ENCODE measurements at places on chromosomes 13 and 19.

DNA sequence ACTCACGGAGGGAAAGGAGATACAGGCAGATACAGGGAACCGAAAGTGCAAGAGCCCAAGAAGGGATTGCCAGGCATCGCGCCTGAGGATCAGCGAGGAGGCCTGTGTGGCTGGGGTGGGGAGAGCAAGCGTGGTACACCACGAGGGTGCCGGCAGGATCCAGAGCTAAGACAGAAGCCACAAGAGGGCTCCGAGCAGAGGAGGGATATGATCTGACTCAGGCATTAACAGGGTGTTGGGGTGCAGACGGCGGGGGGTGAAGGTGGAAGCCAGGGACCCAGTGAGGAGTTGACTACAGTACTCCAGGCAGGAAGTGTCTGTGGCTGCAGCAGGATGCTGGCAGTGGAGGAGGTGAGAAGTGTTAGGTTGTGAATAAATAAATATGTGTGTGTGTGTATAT is 5.4 kb upstream of the PPP1R37 start:
- peak overlapping the region; percentile 25 for H3K4me3 ChIP-seq
- H3K36me3 ChIP-seq, result peaks cover 35% of the 10 kb centered on the region
- H3K27ac ChIP-seq, result peak overlapping the region; percentile 90
- H3K27me3 ChIP-seq, result no peaks in the 10 kb centered on the region
- DNase-seq, result peak; percentile 52
- peaks cover 35% of the 10 kb centered on the region for H3K4me1 ChIP-seq

DNA sequence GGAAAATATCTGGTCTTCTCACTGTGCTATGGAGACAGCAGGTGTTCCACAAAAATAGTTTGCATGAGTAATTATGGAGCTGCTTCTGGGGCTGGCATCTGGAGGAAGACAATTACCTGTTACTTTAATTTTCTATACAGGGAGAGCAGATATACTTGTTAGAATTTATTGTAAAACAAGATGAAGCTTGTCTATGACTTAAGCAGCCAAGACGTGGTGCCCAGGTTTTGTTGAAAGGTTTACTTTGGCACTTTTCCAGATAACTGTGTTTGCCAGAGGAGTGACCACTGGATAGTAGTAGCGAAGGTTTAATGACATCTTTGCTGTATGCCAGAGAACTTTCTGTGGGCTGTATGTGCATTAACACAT is 134.5 kb upstream of the KL start:
- H3K27me3 ChIP-seq, result no peaks in the 10 kb centered on the region
- no peak overlapping the region for H3K4me3 ChIP-seq
- no peak for DNase-seq
- peaks cover 2% of the 10 kb centered on the region for H3K36me3 ChIP-seq
- no peak overlapping the region for H3K27ac ChIP-seq

DNA sequence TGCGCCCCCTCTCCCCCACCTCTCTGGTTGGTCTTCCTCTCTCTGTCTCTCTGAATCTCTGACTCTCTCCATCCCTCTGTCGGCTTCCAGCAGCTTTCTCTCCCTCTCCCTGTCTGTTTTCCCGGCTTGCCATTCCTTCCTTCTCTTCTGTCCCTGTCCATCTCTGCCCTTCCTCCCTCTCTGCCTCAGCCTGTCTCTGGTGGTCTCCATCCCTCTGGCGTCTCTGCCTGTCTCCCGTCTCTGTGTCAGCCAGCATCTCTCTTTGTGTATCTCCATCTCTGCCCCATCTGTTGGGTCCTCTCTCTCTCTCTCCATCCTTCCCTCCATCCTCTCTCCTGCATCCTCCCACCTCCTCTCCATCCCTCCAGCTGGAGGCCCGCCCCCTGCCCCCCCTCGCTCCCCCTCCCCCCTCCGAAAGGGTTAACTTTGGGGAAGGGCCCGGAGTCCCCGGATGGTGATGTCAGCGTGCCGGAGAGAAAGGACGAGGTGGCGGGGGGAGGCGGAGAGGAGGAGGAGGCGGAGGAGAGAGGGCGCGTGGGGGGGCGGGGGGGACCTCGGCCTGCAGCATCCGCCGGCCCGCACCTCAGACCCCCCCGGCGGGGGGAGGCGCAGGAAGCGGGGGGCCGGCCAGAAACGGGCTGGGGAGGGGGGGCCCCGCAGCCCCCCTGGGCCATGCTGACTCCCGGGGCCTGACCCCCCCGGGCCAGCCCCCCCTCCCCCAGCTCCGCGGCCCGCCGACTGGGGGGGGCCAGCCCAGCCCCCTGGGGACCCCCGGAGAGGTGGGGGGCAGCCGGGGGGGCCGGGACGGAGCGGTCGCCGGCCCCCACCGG is at the start of gene BRSK1:
TSS of gene BRSK1 (plus strand) at position 450 of the 830 bp plus-strand sequence. CDS start 446 bp downstream, outside the sequence.
- H3K27ac ChIP-seq, result peak within 1 kb of the TSS; percentile 35
- DNase-seq, result no peak
- H3K27me3 ChIP-seq, result no peaks in the 10 kb centered on the region
- H3K4me3 ChIP-seq, result peak within 1 kb of the TSS; percentile 11
- H3K36me3 ChIP-seq, result peaks cover 11% of the 10 kb centered on the region
- peaks cover 38% of the 10 kb centered on the region for H3K4me1 ChIP-seq

- no peaks in the 10 kb centered on the region for H3K4me1 ChIP-seq
- H3K27me3 ChIP-seq, result no peaks in the 10 kb centered on the region
- H3K4me3 ChIP-seq, result no peak overlapping the region
- no peaks in the 10 kb centered on the region for H3K36me3 ChIP-seq
Observed at GRCh38 chr13:65943024-65943423, 1287.1 kb downstream of the PCDH9 start.

GRCh38 chr19:49119411-49120324 is at the start of gene PPFIA3:
PPFIA3 (plus strand) TSS chr19:49119544; CDS start chr19:49127874, 8,330 bp downstream.
- H3K27me3 ChIP-seq, result no peaks in the 10 kb centered on the region
- peaks cover 12% of the 10 kb centered on the region for H3K36me3 ChIP-seq
- peak within 1 kb of the TSS; percentile 83 for H3K27ac ChIP-seq
- peaks cover 30% of the 10 kb centered on the region for H3K4me1 ChIP-seq
- no peak for DNase-seq

DNA sequence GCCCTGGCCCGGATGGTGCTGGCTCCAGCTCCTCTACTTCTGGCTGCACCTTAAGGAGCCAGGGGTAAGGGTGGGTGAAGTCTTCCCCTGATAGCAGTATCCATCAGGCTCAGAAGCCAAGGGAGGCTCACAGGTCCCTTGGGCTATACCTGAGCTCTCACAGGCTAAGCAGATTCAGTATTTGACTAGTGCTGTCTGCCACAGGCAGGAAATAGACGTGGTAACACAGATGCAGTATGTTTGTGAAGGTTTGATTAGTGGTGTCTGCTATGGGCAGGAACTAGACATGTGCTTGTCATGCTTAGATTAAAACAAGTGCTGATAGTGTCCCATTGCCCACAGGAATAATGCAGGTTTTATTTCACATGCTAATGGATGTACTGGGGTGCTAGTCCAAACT is 4.0 kb downstream of the SYT5 start:
- H3K27me3 ChIP-seq, result peaks cover 95% of the 10 kb centered on the region
- H3K36me3 ChIP-seq, result peaks cover 21% of the 10 kb centered on the region
- H3K4me3 ChIP-seq, result no peak overlapping the region
- no peak for DNase-seq
- H3K4me1 ChIP-seq, result peaks cover 40% of the 10 kb centered on the region

- H3K4me3 ChIP-seq, result peak overlapping the region; percentile 90
- peaks cover 17% of the 10 kb centered on the region for H3K36me3 ChIP-seq
- no peaks in the 10 kb centered on the region for H3K27me3 ChIP-seq
- peaks cover 55% of the 10 kb centered on the region for H3K4me1 ChIP-seq
Observed at GRCh38 chr19:29666578-29667386, 1.5 kb downstream of the PLEKHF1 start.

- H3K4me1 ChIP-seq, result no peaks in the 10 kb centered on the region
- no peak overlapping the region for H3K4me3 ChIP-seq
- DNase-seq, result no peak
- H3K27ac ChIP-seq, result no peak overlapping the region
Observed at GRCh38 chr13:62087124-62087523, 671.5 kb upstream of the PCDH20 start.

DNA sequence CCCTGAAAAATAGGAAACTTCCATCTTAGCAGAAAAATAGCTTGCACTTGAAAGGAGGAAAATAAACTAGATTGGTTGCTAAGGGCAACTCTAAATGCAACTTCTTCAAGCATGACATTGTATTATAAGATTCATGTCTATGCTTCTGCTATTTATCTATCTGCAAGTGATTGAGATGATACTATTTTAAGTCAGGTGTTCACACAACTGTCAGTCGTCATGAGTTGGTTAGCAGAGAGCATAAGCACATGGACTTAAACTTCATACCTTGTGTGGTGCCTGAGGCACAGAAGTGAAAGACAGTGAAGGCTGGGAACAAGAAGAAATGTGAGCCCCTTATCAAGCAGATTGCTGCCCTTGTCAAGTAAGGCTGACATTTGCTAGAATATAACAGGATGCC is 82.9 kb downstream of the SLITRK5 start:
- H3K4me3 ChIP-seq, result no peak overlapping the region
- H3K36me3 ChIP-seq, result no peaks in the 10 kb centered on the region
- no peak overlapping the region for H3K27ac ChIP-seq
- no peaks in the 10 kb centered on the region for H3K27me3 ChIP-seq
- H3K4me1 ChIP-seq, result no peaks in the 10 kb centered on the region

- no peak overlapping the region for H3K4me3 ChIP-seq
- H3K4me1 ChIP-seq, result peaks cover under 1% of the 10 kb centered on the region
- no peak for DNase-seq
- H3K27me3 ChIP-seq, result no peaks in the 10 kb centered on the region
- H3K36me3 ChIP-seq, result peaks cover 12% of the 10 kb centered on the region
Observed at GRCh38 chr19:7550987-7551761, 15.7 kb downstream of the PNPLA6 start.

DNA sequence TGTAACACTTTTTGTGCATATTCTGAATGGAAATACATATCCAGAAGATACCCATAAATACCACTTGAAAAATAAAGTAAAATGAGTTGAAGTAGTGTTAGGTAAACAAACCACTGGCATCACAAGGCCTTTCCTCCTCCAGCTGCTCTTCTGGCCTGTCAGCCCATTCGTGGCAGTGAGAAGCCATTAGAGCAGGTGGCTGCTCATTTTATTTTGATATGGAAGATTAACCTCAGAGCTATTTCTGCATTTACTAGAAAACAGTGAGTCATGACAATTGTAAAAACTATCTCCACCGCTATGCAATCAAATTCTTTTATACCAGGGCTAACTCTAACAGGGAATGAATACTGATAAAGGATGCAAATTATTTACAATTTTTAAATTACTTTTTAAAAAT is 2898.1 kb downstream of the PCDH9 start:
- no peaks in the 10 kb centered on the region for H3K36me3 ChIP-seq
- H3K4me3 ChIP-seq, result no peak overlapping the region
- no peak overlapping the region for H3K27ac ChIP-seq
- no peaks in the 10 kb centered on the region for H3K4me1 ChIP-seq

- no peak overlapping the region for H3K27ac ChIP-seq
- peaks cover under 1% of the 10 kb centered on the region for H3K4me1 ChIP-seq
- H3K27me3 ChIP-seq, result no peaks in the 10 kb centered on the region
- no peak overlapping the region for H3K4me3 ChIP-seq
- no peak for DNase-seq
Observed at GRCh38 chr19:53389571-53389970, 5.4 kb upstream of the ZNF765 start.

DNA sequence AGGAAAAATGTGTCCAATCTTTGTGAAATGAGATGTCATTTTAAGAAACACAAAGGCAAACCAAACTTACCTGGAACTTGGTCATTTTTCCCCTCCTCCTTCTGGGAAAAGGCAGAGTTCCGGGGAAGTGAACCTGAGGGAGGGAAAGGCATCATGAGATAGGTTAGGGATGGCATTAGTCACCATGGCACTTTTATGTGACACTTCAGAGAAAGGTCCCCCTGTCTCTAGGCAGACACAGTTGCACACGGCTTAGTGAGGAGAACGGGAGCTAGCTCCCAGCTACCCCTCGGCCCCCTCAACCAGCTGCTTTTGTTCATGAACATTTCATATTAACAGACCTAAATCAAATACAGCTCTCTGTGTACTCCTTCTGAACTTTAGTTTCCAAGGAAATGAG is 1.5 kb downstream of the ZNF235 start:
- H3K27me3 ChIP-seq, result peaks cover 6% of the 10 kb centered on the region
- DNase-seq, result no peak
- H3K27ac ChIP-seq, result no peak overlapping the region

- H3K27ac ChIP-seq, result no peak overlapping the region
- H3K4me1 ChIP-seq, result no peaks in the 10 kb centered on the region
- H3K36me3 ChIP-seq, result no peaks in the 10 kb centered on the region
- H3K4me3 ChIP-seq, result no peak overlapping the region
- H3K27me3 ChIP-seq, result no peaks in the 10 kb centered on the region
- no peak for DNase-seq
Observed at GRCh38 chr13:100314132-100314910, 225.4 kb downstream of the PCCA start.

DNA sequence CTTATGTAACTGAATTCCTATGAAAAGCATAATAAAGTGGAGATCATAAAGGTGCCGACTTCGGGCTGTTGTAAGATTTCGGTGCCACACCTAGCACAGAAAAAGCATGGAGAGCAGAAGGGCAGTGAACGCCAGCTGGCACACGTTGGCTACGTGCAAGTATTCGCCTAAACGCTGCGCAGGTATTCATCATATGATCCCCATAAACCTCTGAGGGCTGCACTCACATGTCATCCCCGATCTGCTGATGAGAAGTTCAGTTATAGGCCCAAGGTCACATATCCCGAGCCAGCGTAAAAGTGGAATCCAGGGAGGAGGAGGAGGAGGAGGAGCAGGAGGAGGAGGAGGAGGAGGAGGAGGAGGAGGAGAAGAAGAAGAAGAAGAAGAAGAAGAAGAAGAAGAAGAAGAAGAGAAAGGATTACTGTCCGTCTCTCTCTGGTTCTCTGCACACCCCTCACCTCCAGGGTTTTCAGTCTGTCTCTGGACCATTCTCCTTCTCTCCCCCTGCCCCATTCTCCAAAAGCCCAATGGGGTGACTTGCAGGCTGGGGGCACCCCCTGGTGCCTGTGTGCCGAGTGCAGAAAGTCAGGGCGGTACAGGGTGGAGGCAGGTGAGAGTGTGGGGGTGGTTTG is 18.6 kb upstream of the CYP2S1 start:
- no peak overlapping the region for H3K27ac ChIP-seq
- no peaks in the 10 kb centered on the region for H3K27me3 ChIP-seq
- no peak for DNase-seq
- no peak overlapping the region for H3K4me3 ChIP-seq
- peaks cover 6% of the 10 kb centered on the region for H3K4me1 ChIP-seq

GRCh38 chr19:49442771-49443365 is 1.5 kb upstream of the SLC17A7 start:
- peak overlapping the region; percentile 75 for H3K4me3 ChIP-seq
- H3K27ac ChIP-seq, result peak overlapping the region; percentile 41
- DNase-seq, result no peak
- H3K27me3 ChIP-seq, result peaks cover 50% of the 10 kb centered on the region

DNA sequence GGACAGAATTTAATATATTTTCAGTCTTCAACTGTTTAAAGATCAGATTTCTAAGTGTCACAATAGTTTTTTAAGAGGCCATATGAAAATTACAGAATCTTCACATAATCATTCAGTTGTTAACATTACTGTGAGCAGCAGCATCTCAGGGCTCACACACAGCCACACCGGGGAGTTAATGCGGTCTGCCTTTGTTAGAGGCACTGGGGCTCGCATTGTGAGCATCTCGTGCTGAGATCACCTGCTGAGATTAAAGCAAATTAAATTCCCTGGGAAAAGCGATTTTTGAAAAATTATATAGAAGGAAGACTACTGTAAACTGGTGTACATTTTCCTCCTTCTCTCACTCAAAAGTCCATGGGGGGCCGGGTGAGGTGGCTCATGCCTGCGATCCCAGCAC is 16.6 kb downstream of the GPR12 start:
- no peak for DNase-seq
- no peaks in the 10 kb centered on the region for H3K36me3 ChIP-seq
- no peak overlapping the region for H3K27ac ChIP-seq
- no peaks in the 10 kb centered on the region for H3K4me1 ChIP-seq
- no peak overlapping the region for H3K4me3 ChIP-seq

Data from central memory CD8-positive, alpha-beta T cell (primary cell).